Muscle of arm (tissue), 14 donors: ENCODE measurements at places on chromosomes 12 and 14. TPM values are rescaled to one million over a fixed set of nuclear protein-coding genes. Genes with fewer than 3 reads are reported as not detected.

DNA sequence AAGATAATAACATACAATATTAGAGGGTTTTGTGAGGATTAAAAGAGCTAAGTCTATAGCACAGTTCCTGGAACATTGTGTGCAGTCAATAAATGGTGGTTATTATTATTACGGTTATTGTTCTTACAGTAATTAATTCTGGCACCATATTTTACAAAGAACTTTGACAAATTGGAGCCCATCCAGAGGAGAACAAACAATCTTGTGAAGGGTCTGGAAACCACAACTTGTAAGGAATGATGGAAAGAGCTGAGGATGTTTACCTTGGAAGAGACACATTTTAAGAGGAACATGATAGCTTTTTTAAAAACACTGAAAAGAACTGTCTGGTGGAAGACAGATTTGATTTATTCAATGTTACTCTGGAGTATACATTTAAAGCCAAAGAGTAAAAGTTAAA is 150.5 kb upstream of the KRR1 start:
- no peak for DNase-seq

DNA sequence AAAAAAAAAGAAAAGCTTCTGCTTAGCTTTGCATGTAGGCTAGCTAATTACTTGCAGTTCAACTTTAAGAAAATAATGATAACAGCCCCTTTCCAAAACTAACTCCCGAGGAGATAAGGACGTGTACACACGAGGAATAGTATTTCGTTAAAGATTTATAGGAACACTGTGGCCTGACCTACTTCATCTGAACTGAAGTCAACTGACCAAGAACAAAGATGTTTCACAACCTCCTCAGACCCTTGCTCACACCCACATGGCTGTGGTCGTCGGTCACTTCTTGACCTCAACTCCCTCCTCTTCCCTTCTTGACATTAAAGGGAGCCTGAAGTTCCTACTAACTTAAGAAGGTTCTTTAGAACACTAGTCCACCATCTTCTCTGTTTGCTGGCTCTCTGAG is 25.3 kb upstream of the FAM181A start:
- no peak for DNase-seq

DNA sequence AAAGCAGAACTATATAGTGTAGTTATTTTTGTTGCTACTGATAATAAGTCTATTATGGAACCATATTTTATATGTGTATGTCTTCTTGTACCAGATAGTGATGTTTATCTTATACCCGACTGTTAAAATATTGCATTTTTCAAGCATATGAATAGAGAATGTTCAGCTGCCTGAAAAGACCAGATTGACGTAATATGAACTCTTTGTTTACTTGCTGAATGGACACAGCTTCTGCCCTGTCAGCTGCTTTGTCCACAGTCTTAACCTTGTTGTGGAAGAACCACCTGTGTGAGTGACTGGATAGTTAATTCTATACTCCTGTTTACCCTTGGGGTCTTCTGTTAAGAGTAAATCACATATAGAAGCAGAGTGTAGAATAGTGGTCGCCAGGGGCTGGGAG is 109.3 kb downstream of the LGR5 start:
- no peak for DNase-seq

GRCh38 chr12:104974626-104975290 is 11.4 kb upstream of the NOPCHAP1 start:
- peak; percentile 30 for DNase-seq

DNA sequence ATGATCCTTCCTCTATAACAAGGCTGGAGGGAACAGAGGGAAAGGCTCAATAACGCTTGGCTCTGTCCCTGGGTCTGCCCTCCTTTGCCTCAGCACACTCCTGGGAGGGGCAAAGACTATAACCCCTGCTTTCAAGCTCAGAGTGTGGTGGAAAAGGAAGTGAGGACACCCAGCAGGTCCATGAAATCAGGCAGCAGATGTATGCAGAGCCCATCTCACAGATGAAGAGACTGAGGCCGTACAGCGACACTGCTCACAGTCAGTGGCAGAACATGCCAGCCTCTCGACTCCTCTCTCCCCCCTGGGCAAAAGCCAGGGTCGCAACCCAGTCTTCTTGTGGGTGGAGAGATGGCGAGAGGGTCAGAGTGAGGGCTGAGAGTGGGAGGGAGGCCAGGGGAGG is 39.8 kb downstream of the SLC6A12 start:
- no peak for DNase-seq

The SLC2A3 gene
- polyA plus RNA-seq, result 26.8 TPM

The CACNA1C gene
- polyA plus RNA-seq, result not detected

The PTPN6 gene
- 3.7 TPM for polyA plus RNA-seq

The SLC35F4 gene
- 0.17 TPM for polyA plus RNA-seq

The RERGL gene
- 0.48 TPM for polyA plus RNA-seq

The LRP1-AS gene
- not detected for polyA plus RNA-seq
